ENCODE measurements at places on chromosomes 2 and 18.

DNA sequence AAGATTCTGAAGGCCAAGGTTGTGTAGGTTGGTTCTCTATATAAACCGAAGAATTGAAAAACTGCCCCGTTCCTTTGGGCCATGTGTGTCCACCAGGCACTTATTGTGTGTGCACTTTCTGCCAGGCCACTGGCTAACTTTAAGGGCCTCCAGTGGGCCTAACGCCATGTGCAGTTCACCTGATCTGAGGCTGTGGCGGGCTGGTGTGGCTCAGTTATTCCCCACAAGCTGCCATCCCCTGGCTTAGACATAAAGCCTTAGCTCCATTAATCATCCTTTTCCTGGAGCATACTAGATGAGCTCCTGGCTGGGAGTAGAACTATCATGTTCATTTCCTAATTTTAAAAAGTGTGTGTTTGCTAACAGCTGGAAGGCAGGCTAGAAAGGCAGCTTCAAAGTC is 304.1 kb upstream of the TNP1 start:
- DNase-seq, result no peak

- no peak for DNase-seq
Observed at GRCh38 chr2:157459486-157459885, 15.6 kb upstream of the CYTIP start.

DNA sequence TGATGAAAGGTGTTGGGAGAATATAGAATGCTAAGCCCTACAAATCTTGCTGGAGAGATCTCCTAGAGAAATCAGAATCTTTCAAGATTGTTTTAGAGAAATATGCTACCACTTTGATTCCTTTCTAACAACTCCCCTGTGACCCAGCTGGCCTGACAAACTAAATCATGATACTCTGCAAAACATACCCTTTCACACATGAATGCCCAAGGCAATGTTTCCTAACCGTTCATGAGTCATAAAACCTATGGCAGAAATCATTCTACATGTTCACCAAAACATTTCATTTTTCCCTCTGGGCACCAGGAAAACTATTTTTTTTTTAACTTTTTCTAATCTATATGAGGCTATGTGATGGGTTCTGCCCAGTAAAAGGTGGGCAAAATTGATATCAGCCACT is 77.8 kb upstream of the SETBP1 start:
- DNase-seq, result no peak

GRCh38 chr2:143258126-143258892 is 129.1 kb downstream of the ARHGAP15 start:
- peak; percentile 47 for DNase-seq

All from Kasumi-1 (cell line).